Gastroesophageal sphincter (tissue), 4 donors: ENCODE measurements at places on chromosomes 7 and 10. TPM values are rescaled to one million over a fixed set of nuclear protein-coding genes. Genes with fewer than 3 reads are reported as not detected.

The SLC26A5 gene
- not detected for total RNA-seq

The EN2 gene
- not detected for total RNA-seq

The POM121C gene
- 26.8 TPM for total RNA-seq

The DMBT1 gene
- total RNA-seq: 2.8 TPM

The SPRN gene
- total RNA-seq: 0.12 TPM

DNA sequence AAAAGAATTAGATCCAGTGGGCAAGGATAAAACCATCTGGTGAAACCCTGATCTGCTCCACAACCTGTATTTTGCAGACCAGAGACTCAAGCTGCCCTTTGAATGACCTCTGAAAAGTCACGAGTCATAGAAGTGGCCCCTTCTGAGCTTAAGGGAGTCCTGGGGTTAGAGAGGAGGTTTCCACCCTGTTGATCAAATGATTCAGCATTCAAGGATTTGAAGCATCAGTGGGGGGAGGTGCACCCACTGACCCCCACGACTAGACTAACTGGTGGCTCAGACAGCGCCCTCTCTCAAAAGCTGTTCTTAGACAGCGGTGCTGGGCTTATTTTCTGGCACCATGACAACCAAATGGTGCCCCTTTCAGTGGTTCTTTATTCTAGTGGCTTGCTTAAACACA lies 44.3 kb downstream of the PLCE1 start:
- no peak for ATAC-seq

GRCh38 chr10:114142018-114142417 lies 32.0 kb downstream of the CCDC186 start:
- ATAC-seq: no peak

DNA sequence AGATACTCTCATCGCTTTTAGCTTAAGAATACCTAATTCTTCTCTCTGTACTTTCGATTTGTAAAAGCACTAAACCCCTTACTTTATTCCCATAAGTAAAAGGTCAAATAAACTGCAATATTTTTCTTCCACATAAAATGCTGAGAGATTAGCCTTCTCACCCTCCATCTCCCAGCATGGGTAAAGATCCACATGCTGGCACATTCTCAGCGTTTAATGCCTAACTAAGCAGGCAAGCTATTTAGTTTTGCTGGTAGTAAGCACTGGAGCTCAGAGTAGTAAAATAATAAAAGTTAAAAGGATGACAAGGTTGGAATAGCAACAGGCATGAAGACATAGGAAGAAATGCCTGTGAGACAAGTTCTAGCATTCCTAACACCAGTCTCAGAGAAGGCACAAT lies 65.9 kb upstream of the NEBL start:
- no peak for ATAC-seq

DNA sequence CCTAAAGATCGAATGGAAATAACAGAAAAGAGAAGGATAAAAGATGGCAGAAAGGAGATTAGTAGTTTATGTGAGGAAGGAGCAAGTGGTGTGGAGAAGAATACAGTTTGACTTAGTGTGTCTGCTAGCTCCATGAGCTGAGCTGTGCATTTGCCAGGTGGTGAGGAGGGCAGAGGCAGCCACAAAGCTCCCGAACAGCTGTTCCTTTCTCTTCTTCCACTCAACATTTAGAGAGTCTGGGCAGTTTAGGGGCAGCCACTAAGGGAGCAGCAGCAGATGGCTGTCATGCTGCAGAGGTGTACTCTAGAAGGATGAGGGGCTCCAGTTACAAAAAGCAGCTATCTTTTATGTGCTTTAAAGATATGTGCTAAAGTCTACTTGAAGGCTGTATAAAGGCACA lies 674.4 kb downstream of the GRM8 start:
- ATAC-seq: no peak

DNA sequence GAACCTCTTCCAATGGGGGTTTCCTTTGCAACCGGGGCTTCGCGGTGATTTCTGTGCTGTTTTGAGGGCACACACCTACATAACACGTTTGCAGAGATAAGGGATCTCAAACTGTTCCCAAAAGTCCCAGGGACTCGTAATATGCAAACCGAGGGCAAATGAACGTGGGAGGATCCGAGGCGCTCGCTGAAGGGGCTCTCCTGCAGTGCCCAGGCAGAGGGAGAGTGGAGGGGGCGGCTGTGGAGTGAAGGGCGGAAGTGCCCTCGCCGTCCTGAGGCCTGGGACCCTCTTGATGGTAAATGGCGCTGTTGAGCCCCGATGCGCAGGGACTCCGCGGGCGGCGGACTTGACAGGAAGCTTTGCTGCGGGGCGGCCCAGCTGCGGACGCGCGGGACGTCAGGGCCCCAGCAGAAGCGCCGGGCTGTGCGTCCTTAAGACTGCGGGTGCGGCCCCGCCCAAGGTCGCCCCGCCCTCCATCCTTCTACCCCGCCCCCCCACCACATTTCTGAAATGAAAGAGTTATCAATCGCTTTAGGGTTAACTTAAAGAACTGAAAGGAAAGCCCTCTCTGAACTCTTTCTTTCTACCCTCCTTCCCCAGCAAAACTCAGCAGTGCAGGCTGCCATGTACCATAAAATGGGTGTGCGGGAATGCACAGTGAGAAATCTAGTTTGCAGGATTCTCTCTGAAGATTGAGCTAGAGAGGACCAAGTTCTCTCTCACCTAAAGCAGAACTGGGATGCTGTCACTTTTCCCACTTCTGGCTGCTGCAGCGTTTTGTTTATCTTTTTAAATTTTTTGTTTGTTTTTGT lies 151.8 kb upstream of the YAE1 start:
- peak; percentile 50 for ATAC-seq

DNA sequence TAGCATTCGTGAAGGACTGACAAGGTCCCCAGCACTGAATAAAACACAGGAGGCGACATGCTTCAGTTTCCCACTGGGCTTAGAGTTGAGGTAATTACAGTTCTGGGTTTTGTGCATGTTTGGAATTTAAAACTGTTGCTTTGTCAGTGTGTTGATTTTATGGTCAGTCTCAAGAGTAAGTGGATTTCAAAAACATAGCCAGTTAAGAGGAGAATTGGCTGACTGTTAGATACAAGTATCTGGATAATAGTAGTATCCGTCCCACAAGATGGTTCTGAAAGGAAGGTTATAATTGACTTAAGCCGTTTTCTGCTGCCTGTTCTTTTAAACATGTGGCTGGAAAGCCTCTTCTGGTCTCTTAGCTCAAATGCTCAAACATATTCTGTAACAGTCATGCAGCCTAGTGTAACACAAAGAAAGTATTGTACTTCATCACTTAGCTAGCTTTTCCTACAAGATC lies 170.9 kb downstream of the POLR1F start:
- ATAC-seq: no peak

GRCh38 chr7:133676805-133677370 lies 424.0 kb downstream of the EXOC4 start:
- no peak for ATAC-seq
